ENCODE measurements at places on chromosomes 4 and X. TPM values are rescaled to one million over a fixed set of nuclear protein-coding genes. Genes with fewer than 3 reads are reported as not detected.

IL13RA2 gene
- 0.16 TPM for total RNA-seq

LRAT gene
- 0.76 TPM for total RNA-seq

MAP7D2 gene
- total RNA-seq = 0.56 TPM

GNRHR gene
- total RNA-seq = 0.56 TPM

GPR50 gene
- not detected for total RNA-seq

TLR8 gene
- 0.32 TPM for total RNA-seq

MUC7 gene
- not detected for total RNA-seq

Data from esophagus mucosa (tissue), 1 donor.